ENCODE measurements at places on chromosomes 7 and 10. TPM values are rescaled to one million over a fixed set of nuclear protein-coding genes. Genes with fewer than 3 reads are reported as not detected.

SYT15B gene
- total RNA-seq, result 0.06 TPM

CLRN3 gene
- not detected for total RNA-seq

GPR146 gene
- 48.2 TPM for total RNA-seq

SLC29A4 gene
- 3.0 TPM for total RNA-seq

PIK3AP1 gene
- total RNA-seq, result 0.13 TPM

DDC gene
- not detected for total RNA-seq

ANKRD61 gene
- not detected for total RNA-seq

ARHGEF5 gene
- 0.06 TPM for total RNA-seq

TRAPPC14 gene
- total RNA-seq, result 7.7 TPM

COL28A1 gene
- under 0.01 TPM for total RNA-seq

NDUFB8 gene
- total RNA-seq, result 143 TPM

ING3 gene
- total RNA-seq, result 21.1 TPM

NEBL gene
- total RNA-seq, result 4.7 TPM

NUTM2D gene
- 1.6 TPM for total RNA-seq

OAT gene
- 113 TPM for total RNA-seq

MMP21 gene
- total RNA-seq, result not detected

TYSND1 gene
- total RNA-seq, result 3.7 TPM

NXPH1 gene
- total RNA-seq, result not detected

SPDYE16 gene
- total RNA-seq, result under 0.01 TPM

SPDYE9 gene
- not detected for total RNA-seq

VAX1 gene
- total RNA-seq, result not detected

CNPY1 gene
- total RNA-seq, result not detected

ZNF488 gene
- total RNA-seq, result 0.13 TPM

PRKG1 gene
- total RNA-seq, result 10.1 TPM

OR2A1 gene
- not detected for total RNA-seq

CPVL gene
- 7.0 TPM for total RNA-seq

WNT8B gene
- not detected for total RNA-seq

LRRN3 gene
- total RNA-seq, result under 0.01 TPM

THSD7A gene
- total RNA-seq, result 27.2 TPM

RELN gene
- total RNA-seq, result 899 TPM

PTF1A gene
- not detected for total RNA-seq

TMEM270 gene
- total RNA-seq, result not detected

SORCS3 gene
- total RNA-seq, result not detected
